HFFc6 (cell line): ENCODE measurements at places on chromosomes 7 and 10.

DNA sequence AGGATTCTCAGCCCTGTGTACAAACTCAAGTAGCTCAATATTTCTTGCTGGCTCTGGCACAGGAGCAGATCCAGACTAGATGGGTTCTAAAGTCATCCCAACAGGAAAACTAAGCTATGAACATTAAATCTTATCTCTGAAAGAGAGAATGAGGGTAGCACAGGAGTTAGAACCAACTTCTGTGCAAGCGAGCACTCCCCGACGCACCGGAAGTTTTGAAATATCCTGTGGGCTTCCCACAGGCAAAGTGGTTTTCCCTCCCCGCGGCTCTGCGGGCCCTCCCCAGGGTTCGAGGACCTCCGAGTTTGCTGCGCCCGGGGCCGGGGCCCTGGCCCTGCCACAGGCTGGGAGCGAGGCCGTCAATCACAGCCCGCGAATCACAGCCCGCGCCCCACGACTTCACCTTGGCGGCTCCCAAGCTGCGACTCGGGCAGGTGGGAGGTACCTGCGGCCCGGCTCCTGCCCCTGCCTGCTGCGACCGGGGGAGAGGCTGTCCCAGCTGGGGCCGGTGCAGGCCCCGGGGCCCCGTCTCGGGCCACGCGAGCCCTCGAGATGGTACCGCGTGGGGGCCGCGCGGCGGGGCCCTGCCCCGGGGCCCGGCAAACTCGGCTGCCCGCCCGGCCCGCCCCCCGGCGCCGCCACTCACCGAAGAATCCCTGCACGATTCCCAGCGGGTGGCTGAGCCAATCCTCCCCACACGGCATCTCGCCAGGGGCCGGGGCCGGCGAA, 598 bp downstream of the MCMBP start:
- DNase-seq: no peak

DNA sequence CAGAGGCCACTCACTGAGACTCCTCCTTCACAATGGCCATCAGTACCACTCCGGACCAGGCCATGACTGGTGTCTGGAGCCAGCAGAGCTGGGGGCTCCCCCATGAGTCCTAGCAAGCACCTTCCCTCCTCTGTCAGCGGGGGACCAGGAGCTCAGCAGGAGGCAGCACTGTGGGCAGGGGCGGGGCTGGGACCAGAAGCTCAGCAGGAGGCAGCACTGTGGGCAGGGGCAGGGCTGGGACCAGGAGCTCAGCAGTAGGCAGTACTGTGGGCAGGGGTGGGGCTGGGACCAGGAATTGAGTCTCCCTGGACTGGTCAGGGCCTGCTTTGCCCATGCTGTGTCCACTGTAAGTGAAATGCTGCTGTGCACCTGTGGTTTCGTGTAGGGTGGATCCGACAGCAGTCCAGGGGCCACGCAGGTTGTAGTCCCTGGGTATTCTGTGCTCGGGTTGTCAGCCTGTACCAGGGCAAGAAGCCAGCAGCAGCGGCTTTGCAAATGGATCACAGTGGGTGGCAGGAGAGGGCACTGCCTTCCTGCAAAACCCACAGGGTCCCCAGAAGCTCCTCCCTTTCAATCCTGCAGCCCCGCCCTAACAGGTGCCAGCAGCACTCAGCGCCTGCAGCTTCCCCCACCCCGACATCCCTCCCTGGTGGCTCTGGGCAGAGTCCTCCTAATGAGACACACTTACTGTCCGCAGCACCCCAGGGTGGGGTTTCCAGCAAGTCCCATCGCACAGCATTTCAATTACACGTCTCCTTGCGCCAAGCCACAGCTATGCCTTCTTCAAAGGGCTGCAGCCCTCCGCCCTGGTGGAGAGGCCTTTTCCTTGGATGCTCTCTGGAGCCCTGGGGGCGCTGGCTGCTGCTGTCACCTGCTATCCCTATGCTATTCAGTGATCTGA, 220.5 kb downstream of the TCERG1L start:
- no peak for DNase-seq

DNA sequence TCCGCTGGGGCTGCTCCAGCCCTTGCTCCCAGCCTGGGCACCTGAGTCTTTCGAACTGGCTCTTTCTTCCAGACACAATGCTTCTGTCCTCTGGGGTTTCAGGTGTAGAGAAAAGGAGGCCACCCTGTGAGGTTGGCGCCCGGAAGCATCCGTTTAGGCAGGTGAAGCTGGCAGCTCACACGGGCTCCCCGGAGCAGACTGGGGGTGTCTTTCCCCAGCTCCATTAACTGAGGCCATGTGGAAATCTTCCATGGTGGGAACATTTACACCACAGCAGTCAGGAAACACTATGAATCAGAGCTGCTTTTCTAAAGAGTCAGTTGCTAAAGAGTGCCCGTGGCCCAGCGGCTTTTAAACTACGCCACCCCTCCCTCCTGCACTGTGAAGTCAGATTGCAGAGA, 29.2 kb downstream of the PRKAG2 start:
- DNase-seq: no peak

DNA sequence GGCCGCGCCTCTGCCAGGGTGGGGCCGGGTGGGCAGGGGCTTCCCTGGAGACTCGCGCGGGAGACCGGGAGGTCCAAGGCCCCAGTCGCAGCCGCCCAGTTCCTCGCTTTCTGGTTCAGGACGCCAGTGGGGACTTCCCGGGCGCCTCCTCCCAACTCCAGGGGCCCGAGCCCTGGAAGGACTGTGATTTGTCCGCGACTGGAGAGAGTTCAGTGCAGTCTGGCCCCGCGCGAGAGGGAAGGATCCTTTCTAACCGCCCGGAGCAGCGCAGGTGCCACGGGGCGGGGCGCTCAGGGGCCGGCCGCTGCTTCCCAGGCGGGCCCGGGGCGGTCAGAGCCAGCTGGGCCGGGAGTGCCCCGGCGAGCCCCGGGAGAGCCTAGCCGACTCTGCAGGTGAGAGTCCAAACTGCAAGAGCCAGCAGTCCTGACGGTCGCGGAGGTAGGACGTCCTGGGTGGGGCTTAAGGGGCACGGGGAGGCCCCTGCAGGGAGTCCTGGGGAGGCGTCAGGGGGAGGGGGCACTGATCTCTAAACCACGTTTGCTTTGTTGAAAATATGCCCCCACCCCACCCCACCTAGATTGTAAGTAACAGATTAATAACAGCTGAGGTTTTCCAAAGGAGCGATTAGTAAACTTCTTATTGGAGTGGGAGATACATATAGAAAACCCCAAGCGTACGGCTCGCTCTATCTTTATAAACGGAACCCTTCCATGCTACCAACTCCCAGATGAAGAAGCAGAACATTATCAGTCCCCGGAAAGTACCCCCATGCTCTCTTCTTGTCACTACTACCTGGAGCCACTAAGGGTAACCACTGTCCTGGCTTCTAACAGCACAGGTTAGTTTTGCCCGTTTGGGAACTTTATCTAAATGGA, 8.2 kb downstream of the NKX2-3 start:
- DNase-seq: no peak

GRCh38 chr10:10854725-10855124, 162.9 kb upstream of the CELF2 start:
- no peak for DNase-seq

DNA sequence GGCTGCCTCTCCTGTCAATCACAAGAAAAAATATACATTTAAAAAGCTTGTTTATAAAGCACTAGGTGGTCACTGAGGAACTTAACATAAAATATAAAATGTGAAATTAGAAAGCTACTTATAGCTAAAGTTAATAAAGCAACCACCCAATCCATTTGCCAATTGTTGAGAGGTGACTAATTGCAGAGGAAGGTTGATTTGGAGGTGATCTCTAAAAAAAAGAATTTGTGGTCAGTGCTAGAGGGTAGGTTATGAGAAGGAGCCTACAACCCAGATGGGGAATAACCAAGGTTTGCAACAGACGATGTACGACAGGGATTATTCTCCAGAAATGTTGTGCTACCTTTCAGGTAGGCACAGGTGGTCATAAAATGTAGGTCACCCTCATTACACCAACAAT, 444.2 kb upstream of the C7orf33 start:
- no peak for DNase-seq

- DNase-seq: peak; percentile 19
These were observed 271.2 kb downstream of the MAGI2 start for GRCh38 chr7:79182283-79182682.

- DNase-seq: no peak
These were observed 318.0 kb downstream of the GRID1 start for GRCh38 chr10:86048571-86048970.

DNA sequence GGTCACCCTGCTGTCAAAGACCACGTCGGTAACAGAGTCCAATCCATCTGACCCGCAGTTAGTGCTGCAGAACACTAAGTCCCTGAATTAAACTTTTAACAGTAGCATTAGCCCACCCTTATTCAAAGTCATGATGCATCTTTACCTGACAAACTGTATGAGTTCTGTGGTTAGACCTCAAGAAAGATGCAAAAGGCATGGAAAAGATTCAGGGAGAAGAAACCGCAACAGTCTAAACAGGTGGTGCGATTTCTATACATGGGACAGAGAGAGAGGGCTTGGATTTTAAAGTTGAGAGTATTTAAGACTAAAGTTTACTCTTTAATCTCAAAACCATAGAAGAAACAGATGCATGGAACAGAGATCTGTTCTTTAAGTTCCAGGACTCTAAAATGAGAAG, 103.3 kb upstream of the NFE2L3 start:
- no peak for DNase-seq

GRCh38 chr7:156456503-156457115, 184.0 kb upstream of the RNF32 start:
- DNase-seq: no peak

- DNase-seq: no peak
These were observed 972 bp downstream of the ORC5 start for GRCh38 chr7:104206841-104207240.

DNA sequence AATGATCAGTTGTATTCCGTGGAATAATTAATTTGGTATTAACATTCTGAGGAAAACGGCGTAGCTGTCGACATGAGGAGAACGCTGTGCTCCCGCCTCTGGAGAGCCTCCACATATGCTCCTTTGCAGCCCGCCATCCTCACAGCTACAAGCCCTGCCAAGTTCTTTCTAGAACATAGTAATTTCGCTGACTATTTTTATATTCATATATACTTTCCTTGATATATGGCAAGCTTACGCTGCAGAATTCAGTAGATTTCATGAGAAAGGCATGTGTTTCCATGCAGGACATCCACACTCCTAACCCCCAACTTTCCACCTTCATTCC, 45.2 kb downstream of the TBXAS1 start:
- DNase-seq: no peak

DNA sequence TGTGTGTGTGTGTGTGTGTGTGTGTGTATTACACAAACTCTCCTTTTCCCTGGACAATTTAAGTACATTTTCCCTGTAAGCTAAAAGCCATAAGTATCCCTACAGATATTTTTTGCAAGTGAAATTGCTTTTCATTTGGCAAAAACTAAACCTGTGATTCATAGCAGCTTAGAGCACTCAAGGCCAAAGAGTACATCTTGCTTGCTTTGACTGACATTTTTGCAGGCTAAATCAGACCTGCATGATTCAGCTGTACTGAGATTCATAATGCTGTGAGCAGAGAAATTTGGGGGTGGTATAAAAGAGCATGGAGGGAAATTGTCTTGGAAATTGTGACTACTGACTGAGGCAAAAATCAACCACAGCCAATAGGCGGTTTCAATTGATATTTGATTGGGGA, 500.4 kb downstream of the GFRA1 start:
- DNase-seq: peak; percentile 85

- DNase-seq: no peak
These were observed 53.6 kb upstream of the DYNC1I1 start for GRCh38 chr7:95718577-95719410.

DNA sequence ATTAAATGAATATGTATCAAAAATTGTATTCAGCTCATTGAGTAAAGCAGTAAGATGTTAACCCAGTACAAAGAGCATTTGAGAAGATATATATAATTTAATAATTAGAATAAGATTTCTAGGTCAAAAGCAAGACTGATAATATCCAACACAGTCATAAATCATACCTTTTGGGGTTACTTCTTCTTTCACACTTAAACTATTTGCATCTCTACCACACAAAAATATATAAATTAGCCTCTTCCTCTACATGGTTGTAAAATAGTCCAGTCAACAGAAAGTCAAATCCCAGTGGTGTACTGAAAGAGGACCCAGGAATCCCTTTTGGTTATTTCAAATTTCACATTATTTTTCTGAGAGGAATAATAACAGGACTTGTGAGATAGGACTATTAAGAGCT, 204.6 kb upstream of the INHBA start:
- no peak for DNase-seq

- no peak for DNase-seq
These were observed 133.6 kb upstream of the PRKCQ start for GRCh38 chr10:6713716-6714115.

GRCh38 chr10:35927990-35928488, 285.9 kb upstream of the FZD8 start:
- no peak for DNase-seq

GRCh38 chr10:22345301-22346095, at the start of gene SPAG6:
TSS of gene SPAG6 (plus strand) at chr10:22345496. CDS start at chr10:22345612, 116 bp downstream.
- no peak for DNase-seq

GRCh38 chr10:64619102-64619501, 1097.9 kb downstream of the REEP3 start:
- DNase-seq: no peak

GRCh38 chr7:44977959-44978335, 868 bp downstream of the MYO1G start:
- no peak for DNase-seq

GRCh38 chr10:51108406-51108805, 34.1 kb downstream of the PRKG1 start:
- DNase-seq: no peak

GRCh38 chr7:129422727-129423126, 11.5 kb upstream of the STRIP2 start:
- no peak for DNase-seq

- DNase-seq: no peak
These were observed 20.6 kb downstream of the SRRM3 start for GRCh38 chr7:76222333-76222732.

- DNase-seq: peak; percentile 26
These were observed 52.4 kb downstream of the BZW2 start for GRCh38 chr7:16698200-16698905.

- no peak for DNase-seq
These were observed 3.1 kb downstream of the RASGEF1A start for GRCh38 chr10:43263551-43264343.

GRCh38 chr7:77199013-77199966, at the start of gene FGL2:
TSS of gene FGL2 (minus strand) at chr7:77199819. CDS start at chr7:77199793, 26 bp downstream.
- peak; percentile 1 for DNase-seq

GRCh38 chr7:148461392-148462179, 129.0 kb upstream of the C7orf33 start:
- DNase-seq: no peak
